ENCODE measurements at places on chromosomes 3 and 15.

- no peak for DNase-seq
These were observed 140.1 kb downstream of the ADAMTS17 start for GRCh38 chr15:100201376-100202280.

DNA sequence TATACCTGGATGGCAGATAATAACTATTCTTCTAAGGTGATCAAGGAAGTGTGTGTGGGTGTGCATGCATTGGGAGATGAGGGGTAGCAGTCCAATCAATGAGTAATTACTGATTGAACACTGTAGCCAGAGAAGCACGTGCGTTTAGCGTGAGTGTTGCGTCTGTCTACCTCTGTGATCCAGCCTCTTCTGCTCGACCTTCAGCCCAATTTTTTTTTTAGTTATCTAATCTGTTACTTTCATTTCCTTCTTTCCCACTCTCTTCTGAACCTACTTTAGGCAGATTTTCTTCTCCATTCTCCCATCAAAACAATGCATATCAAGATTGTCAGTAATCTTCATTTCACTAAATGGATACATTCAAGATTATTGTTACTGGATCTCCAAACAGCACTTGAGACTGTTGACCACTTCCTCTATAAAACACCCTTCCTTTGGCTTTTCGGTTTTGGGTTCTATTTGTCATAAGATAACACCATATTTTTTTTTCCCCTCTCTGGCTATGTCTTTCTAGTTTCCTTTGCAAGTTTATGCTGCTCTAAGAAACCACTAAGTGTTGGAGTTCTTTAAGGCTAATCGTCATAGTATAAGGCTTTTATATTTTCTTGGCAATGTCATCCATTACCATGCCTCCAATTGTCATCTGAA is 41.0 kb downstream of the MCTP2 start:
- no peak for DNase-seq

- DNase-seq, result no peak
These were observed 1457.9 kb upstream of the CADM2 start for GRCh38 chr3:83500931-83501330.

DNA sequence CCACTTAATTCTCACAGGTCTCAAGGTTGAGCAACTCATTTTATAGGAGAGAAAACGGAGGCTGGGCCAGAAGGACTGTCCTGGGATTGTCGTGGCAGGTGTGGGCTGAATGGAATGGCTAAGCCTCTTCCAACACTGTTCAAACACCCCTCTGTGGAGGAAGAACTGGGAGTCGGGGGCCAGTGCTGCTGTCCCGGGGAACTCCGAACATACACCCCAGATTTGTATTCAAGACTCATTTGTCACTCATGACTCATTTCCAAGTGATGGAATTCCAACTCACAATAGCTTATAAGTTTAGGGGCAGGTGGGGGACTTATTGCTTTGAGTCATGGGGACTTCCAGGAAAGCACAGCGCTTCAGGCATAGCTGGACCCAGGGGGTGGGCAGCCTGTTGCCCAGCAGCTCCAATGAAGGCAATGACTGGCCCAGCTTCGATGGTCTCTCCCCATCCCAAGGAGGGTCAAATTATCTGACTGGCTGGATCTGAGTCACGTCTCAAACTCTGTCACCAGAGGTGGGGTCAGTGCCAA is 72.5 kb downstream of the TM2D3 start:
- no peak for DNase-seq

GRCh38 chr3:10936686-10937085 is 55.9 kb upstream of the SLC6A1 start:
- no peak for DNase-seq

GRCh38 chr3:12660196-12660595 is 3.7 kb downstream of the RAF1 start:
- no peak for DNase-seq

DNA sequence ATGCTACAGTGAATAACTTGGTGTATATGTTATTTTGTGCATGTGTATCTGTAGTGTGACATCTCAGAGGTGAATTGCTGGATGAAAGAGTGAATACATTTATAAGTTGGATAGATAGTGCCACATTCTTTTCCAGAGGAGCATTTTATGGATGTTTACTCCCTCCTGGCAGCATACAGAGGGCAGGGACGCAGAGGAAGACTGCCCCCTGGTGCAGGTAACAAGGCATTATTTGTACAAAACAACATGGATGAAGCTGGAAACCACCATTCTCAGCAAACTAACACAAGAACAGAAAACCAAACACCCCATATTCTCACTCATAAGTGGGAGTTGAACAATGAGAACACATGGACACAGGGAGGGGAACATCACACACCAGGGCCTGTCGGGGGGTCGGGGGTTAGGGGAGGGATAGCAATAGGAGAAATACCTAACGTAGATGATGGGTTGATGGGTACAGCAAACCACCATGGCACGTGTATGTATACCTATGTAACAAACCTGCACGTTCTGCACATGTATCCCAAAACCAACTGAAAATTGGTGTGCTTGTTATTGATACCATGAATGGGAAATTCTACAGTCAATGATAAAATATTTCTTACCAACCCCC is 57.9 kb upstream of the CTXND1 start:
- no peak for DNase-seq

- no peak for DNase-seq
These were observed 347.9 kb downstream of the MCTP2 start for GRCh38 chr15:94579286-94579685.

- DNase-seq, result no peak
These were observed 52.6 kb upstream of the ATP11B start for GRCh38 chr3:182740710-182741109.
